ENCODE measurements at places on chromosomes 2 and 18.

- no peak for DNase-seq
Observed at GRCh38 chr18:9147440-9148202, 11.0 kb downstream of the ANKRD12 start.

GRCh38 chr2:135803278-135803677 is 33.7 kb downstream of the LCT start:
- DNase-seq = no peak

- DNase-seq = no peak
Observed at GRCh38 chr18:51821610-51822009, 518.4 kb upstream of the DCC start.

- no peak for DNase-seq
Observed at GRCh38 chr2:37268111-37268510, 36.7 kb downstream of the NDUFAF7 start.

- no peak for DNase-seq
Observed at GRCh38 chr2:236558036-236558435, 11.6 kb upstream of the ACKR3 start.
